ENCODE measurements at places on chromosomes 7 and 10.

- DNase-seq, result no peak
Measured at GRCh38 chr10:74293686-74294371, 142.8 kb downstream of the ADK start.

GRCh38 chr10:67541411-67541810 lies 154.6 kb downstream of the CTNNA3 start:
- DNase-seq, result no peak

GRCh38 chr7:11341285-11341944 lies 367.7 kb downstream of the PHF14 start:
- no peak for DNase-seq

GRCh38 chr10:71650397-71650796 lies 69.2 kb downstream of the C10orf105 start:
- DNase-seq, result no peak

DNA sequence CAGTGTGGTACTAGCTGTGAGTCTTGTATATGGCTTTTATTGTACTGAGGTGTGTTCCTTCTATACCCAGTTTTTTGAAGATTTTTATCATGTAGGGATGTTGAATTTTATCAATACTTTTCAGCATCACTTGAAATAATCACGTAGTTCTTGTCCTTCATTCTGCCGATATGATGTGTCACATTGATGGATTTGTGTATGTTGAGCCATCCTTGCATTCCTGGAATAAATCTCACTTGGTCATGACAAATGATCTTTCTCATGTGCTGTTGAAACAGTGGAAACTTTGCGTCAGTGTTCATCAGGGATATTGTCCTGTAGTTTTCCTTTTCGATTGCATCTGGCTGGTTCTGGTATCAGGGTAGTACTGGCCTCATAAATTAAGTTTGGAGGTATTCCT lies 7.1 kb upstream of the PRKAR1B start:
- no peak for DNase-seq

GRCh38 chr7:26141077-26141476 lies 10.9 kb upstream of the NFE2L3 start:
- DNase-seq, result no peak

GRCh38 chr10:92290076-92290836 lies 622 bp downstream of the CPEB3 start:
- DNase-seq, result no peak

- DNase-seq, result no peak
Measured at GRCh38 chr7:39094731-39095130, 117.0 kb downstream of the POU6F2 start.

DNA sequence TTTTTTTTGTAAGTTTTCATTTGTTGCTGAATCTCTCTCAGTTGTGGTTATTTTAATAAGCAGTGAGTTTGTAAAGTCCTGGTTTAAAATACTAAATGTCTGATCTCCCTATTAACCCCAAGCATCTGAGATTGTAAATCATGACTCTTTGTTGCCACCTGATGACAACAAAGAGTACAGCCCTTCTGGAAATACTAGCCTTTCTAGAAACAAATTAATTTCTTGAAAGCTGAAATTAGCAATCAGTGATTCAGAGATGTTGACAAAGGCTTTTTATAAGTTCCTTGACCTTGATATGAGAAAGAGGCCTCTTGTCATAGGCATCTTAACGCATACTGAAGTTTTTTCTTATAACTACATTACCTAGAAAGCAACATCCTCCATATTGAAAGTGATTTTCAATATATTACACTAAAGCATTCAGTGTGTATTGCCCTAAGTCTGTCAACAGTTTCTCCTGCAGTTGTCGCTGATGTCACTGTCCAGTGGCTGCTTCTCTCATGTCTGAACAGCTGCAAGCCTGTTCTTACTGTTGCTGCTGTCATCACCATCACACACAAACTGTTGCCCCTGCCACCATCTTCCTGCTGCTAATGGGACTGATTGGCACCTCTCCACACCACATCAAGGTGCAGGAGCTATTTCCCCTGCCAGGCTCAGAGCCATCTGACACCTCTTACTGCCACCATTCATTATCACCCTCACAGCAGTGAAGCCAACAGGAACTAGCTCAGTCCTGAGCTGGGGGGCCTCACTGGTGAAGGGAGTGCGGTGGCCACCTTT lies 95.1 kb upstream of the LRGUK start:
- no peak for DNase-seq

DNA sequence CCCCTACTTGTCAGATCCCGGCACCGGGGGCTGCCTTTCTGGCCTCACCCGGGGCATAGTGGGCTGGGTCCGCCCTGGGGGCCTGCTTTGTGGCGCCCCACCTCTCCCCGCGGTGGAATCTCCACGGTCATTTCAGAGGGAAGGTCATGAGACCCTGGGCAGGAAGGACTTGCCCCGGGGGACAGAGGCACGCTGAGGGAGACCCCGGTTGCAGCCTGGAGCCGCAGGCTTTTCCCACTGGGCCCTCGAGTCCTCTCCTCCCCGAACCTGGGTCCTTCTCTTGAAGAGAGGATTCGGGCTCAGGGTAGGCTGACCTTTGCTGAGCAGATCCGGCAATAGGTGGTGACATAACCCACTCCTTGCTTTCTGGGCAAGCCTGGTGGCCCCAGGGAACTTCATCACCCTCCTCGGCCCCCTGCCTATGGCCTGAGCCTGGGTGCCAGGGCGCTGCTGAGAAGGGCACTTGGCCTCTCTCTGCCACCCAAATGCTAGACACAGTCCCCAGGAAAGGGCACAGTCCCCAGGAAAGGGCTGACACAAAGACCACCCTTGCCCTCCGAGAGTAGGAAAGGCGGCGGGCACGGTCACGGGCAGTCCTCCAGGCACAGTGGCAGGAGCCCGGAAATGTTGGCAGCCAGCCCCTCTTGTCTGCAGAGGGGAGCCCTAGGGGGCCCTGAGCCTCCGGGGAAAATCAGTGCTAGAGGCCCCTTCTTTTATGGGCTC lies 36.2 kb downstream of the FKBP6 start:
- DNase-seq, result no peak

GRCh38 chr10:95458014-95458413 lies 103.2 kb downstream of the SORBS1 start:
- DNase-seq, result no peak

GRCh38 chr7:139895141-139895829 lies 66.2 kb downstream of the TBXAS1 start:
- DNase-seq, result no peak

GRCh38 chr7:39606352-39606751 lies 17.0 kb upstream of the RALA start:
- DNase-seq, result no peak

- no peak for DNase-seq
Measured at GRCh38 chr7:35768346-35768745, 32.5 kb upstream of the SEPTIN7 start.

DNA sequence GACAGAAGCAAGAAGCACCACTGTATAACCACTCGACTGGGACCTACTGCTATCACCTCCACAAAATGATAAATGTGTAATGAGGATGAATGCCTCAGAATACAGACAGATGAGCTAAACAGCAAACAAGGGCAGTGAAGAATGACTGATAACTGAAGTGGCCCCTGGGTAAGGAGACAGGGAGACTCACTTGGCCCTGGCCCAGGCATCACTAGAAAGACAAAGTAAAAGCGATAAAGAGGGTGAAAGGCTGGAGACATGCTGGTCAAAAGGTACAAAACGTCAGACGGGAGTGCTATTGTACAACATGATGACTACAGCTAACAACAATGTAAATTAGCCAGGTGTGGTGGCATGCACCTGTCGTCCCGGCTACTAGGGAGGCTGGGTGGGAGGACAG lies 27.8 kb upstream of the APBB1IP start:
- no peak for DNase-seq

DNA sequence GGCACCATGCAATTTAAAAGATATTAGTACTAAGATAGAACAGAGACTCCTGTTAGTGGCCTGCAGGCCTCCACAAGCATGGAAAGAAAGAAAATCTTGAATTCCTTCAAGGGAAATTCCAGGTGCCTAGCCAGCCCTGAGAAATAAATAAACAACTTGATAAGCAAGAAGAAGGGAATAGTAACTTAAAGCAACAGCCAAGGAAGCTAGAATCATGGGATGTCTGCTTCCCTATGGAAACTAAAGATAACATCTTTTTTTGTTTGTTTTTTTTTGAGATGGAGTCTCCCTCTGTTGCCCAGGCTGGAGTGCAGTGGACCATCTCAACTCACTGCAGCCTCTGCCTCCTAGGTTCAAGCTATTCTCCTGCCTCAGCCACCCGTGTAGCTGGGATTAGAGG lies 128.6 kb downstream of the SKIDA1 start:
- DNase-seq, result no peak

DNA sequence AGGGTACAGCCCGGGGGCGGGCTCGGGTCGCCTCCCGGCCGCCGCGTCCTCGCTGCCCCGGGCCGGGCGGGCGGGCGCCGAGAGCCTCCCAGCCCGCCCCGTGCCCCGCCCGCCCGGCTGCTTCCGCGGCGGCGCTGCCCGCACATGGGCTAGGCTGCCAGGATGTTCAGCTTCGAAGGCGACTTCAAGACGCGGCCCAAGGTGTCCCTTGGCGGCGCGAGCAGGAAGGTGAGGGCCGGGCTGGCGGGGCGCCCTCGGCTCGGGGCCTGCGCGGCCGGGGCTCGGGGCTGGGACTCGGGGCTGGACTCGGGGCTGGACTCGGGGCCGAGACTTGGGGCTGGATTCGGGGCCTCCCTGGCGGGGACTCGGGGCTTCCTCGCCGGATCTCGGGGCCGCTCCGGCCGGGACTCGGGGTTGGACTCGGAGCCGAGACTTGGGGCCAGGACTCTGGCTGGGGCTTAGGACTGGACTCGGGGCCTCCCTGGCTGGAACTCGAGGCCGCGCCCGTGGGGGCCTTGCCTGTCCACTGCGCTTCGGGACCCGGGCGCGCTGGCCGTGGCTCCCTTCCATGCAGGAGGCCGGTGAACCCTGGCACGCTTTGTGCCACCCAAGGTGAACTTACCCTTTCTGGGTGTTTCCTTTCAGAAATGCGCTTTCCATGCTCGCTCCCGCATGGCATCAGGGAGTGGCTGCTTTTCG lies 534 bp downstream of the UBE3C start:
- DNase-seq, result peak; percentile 69

DNA sequence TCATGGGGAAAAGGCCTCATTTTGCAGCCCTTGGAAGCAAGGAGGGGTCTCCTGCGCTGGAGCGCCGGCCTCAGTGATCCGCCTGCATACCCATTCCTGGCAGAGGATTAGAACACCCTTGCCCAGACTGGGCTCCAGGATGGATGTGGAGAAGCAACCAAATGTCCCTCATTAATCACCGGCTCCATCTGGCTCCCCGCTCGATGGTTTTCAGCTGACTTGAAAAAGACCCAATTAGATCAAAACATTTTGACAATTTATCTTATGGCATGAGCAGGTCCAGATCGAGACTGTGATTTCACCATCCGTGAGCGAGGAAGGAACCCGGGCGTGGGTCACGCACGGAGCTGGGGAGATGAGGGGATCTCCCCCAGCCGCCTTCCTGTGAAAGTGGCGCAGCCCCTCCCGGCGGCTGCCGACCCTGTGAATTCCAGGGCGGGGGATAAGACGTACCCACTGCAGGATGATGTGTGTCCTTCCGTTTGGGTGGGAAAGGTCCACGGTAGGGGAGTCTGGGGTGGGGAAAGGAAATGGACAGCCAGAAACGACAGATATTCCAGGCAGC lies 141.6 kb downstream of the EMX2 start:
- no peak for DNase-seq

DNA sequence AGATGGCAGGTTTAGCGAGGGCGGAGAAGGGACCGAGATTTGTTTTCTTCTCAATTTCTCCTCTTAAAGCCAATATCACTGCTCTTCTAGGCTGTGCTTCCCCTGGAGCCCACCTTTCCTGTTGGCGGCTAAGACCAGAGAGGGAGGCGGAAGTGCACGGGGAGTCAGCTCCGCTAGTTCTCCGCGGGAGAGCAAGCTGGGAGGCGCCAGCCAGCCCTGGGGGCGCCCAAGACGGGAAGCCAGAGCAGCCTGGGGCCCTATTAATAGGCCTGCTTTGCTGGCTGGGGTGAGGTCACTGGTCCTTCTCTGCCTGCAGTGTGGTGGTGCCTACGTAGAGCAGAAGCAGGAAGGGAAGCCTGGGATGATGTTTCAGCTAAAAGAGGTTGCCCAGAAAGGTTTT lies 61.6 kb downstream of the LSM5 start:
- no peak for DNase-seq

DNA sequence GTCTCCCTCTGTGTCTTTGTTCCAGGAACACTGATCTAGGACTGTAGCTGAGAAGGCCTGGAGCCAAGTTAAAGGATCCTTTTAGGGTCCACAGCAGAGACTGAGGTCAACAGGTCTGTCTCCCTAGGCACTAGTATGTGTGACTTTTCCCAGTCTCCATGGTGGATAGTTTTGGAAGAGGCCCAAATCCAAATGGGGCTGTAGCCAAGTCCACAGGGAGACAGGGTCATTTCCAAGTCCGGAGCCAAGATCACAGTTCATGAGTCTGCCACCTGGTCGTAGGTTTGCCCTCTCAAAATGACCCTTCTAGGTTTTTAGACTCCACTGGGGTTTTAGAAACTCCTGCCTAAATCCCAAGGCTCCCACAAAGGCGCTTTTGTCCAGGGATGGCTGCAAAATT lies 16.8 kb downstream of the ZNF277 start:
- no peak for DNase-seq

GRCh38 chr7:41830271-41830670 lies 127.4 kb upstream of the INHBA start:
- no peak for DNase-seq

DNA sequence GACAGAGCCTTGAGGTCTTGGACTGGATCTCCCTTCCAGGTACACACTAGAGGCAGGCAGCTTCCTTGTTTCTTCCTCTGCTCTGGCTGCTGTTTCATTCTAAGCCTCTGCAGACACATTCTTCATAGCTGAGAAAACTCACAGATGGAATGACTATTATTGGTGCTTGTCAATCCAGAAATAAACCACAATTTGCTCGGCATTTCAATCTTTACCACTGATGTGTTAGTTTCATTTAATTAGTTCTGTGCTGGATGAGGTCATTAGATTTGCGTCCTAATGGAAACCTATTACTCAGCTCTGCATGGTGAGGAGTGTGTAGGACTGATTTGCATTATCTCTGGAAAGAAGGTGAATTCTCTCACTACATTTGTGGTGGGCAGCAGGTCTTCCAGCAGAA lies 392.5 kb downstream of the NRG3 start:
- no peak for DNase-seq

DNA sequence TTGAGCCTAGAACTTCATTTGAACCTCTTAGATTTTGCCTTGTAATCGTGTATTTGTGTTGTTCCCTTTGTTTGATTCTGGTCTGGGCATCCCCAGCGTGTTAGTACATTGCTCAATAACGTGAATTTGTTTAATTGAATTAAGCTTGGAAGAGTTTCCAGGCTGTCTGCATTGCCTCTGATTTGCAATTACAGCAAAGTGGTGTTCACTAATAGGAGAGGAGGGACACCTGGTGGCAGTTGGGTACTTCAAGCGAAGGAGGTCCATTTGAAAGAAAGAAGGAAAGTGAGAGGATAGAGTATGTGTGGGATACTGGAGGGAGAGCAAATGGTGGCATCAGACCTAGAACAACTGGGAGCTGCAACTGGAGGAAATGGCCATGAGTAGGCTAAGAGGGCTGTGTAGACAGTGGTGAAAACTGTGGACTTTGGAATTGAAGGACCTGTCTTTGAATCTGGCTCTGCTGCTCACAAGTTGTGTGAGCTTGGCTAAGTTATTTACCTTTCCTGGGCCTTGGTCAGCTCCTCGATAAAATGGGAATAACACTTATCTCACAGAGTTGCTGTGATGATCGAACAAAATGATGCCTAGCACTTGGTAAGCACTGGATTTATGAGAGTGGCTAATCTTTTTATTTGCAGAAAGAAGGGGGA lies 15.1 kb downstream of the LSMEM1 start:
- no peak for DNase-seq

Measured in activated T-helper 1 cell treated with anti-CD3 and anti-CD28 coated beads, Interleukin-12 subunit alpha, Interleukin-12 subunit beta, Interleukin-2, Interleukin-4 antibody, amounts not matched to agents 30 ng/mL and 10 ng/mL and 1 ng/mL, durations not matched to agents 14 hours and 24 hours and 36 hours (primary cell).